Neural cell (in vitro differentiated cells): ENCODE measurements at places on chromosomes 5 and 9. TPM values are rescaled to one million over a fixed set of nuclear protein-coding genes. Genes with fewer than 3 reads are reported as not detected.

The SPAG8 gene
- polyA plus RNA-seq = 2.9 and 4.2 TPM in 2 replicates

The AOPEP gene
- 3.6 and 10.0 TPM in 2 replicates for polyA plus RNA-seq

The PTPDC1 gene
- polyA plus RNA-seq = 23.7 and 27.8 TPM in 2 replicates

The PCDHGA2 gene
- 0.21 and 0.26 TPM in 2 replicates for polyA plus RNA-seq

The AJM1 gene
- 1.5 TPM in 2 replicates for polyA plus RNA-seq

The ARHGEF37 gene
- polyA plus RNA-seq = 0.53 and 0.68 TPM in 2 replicates

The PTPRD gene
- polyA plus RNA-seq = 143 and 153 TPM in 2 replicates

The QRFP gene
- polyA plus RNA-seq = not detected in 2 replicates

The SIGMAR1 gene
- 50.2 and 52.5 TPM in 2 replicates for polyA plus RNA-seq

The SPATA31E1 gene
- not detected in 2 replicates for polyA plus RNA-seq

The INSL6 gene
- not detected in 2 replicates for polyA plus RNA-seq

The PHF24 gene
- 1.8 and 2.4 TPM in 2 replicates for polyA plus RNA-seq

The NIM1K gene
- polyA plus RNA-seq = 4.4 and 7.4 TPM in 2 replicates

The CAVIN4 gene
- polyA plus RNA-seq = 14.5 and 15.3 TPM in 2 replicates

The TOR4A gene
- 0.50 and 0.70 TPM in 2 replicates for polyA plus RNA-seq

The SSBP2 gene
- polyA plus RNA-seq = 128 and 164 TPM in 2 replicates

The LCN1 gene
- polyA plus RNA-seq = not detected in 2 replicates

The SPRY4 gene
- 0.12 and 0.47 TPM in 2 replicates for polyA plus RNA-seq

The IRX2 gene
- polyA plus RNA-seq = 0.16 and 0.95 TPM in 2 replicates

The MARCOL gene
- polyA plus RNA-seq = not detected in 2 replicates

The LRRC19 gene
- polyA plus RNA-seq = not detected in 2 replicates

The C5orf52 gene
- not detected in 2 replicates for polyA plus RNA-seq

The FOXD4L6 gene
- 0.40 and 2.3 TPM in 2 replicates for polyA plus RNA-seq

The C1QTNF3 gene
- 32.0 and 33.1 TPM in 2 replicates for polyA plus RNA-seq

The SPINK6 gene
- not detected in 2 replicates for polyA plus RNA-seq

The PCDHAC1 gene
- polyA plus RNA-seq = 2.4 and 3.3 TPM in 2 replicates

The TEX48 gene
- not detected in 2 replicates for polyA plus RNA-seq

The CNTNAP3 gene
- 5.4 and 7.6 TPM in 2 replicates for polyA plus RNA-seq

The TLX3 gene
- polyA plus RNA-seq = not detected in 2 replicates

The CACFD1 gene
- polyA plus RNA-seq = 75.4 and 78.0 TPM in 2 replicates

The CARD9 gene
- 0.52 and 0.77 TPM in 2 replicates for polyA plus RNA-seq

The CDC37L1 gene
- 25.0 and 34.7 TPM in 2 replicates for polyA plus RNA-seq

The FNIP1 gene
- 14.1 and 18.1 TPM in 2 replicates for polyA plus RNA-seq

The PTGDS gene
- polyA plus RNA-seq = 2.0 TPM in 1 of 2 replicates, not detected in the other

The SEMA5A gene
- polyA plus RNA-seq = 3.2 and 4.3 TPM in 2 replicates

The LTC4S gene
- 5.9 TPM in 1 of 2 replicates, not detected in the other for polyA plus RNA-seq

The GPR150 gene
- 0.22 TPM in 1 of 2 replicates, not detected in the other for polyA plus RNA-seq

The SPATA31C1 gene
- polyA plus RNA-seq = not detected in 2 replicates

The C9orf57 gene
- not detected in 2 replicates for polyA plus RNA-seq
